ENCODE measurements at places on chromosomes 6 and 20.

- DNase-seq = no peak
Measured at GRCh38 chr20:62670156-62670555, 27.9 kb downstream of the SLCO4A1 start.

- DNase-seq = no peak
Measured at GRCh38 chr6:40674170-40674569, 87.0 kb upstream of the LRFN2 start.

DNA sequence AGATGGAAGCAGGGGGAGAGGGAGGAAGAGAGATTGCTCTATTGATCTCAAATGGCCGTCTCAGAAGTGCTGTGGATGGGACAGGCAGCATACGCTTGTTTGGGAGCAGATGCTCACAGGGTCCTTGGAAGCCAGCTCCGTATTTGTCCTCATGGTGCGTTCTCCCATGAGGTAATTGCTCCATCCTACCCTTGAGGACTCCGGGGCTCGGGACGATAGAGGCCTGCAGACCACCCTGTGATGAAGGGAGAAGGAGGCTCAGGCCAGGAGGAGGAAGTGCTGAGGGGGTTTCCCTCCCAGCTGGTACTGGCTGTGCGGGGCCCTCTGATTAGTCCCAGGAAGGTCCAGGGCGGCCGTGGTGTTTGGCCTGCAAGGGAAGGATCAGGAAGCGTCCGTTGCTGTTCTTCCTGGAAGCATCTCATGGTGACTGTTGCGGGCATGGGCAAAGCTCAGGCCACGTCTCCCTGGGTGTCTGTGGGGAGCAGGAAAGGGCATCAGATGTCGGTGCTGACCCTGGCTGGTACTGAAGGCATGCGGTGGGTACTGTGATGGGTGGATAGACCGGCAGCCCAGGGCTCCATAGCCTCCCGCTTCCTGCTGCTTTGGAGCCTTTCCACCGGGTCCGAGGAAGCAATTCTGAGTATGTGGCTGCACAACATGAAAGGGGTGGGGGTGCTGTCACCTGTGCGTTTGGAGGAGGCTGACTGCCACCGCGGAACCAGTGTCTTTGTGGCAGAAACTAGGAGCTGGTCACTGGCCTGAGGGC is 158.3 kb downstream of the SYCP2 start:
- no peak for DNase-seq

- DNase-seq = no peak
Measured at GRCh38 chr6:4030669-4031068, 48.3 kb downstream of the FAM217A start.

DNA sequence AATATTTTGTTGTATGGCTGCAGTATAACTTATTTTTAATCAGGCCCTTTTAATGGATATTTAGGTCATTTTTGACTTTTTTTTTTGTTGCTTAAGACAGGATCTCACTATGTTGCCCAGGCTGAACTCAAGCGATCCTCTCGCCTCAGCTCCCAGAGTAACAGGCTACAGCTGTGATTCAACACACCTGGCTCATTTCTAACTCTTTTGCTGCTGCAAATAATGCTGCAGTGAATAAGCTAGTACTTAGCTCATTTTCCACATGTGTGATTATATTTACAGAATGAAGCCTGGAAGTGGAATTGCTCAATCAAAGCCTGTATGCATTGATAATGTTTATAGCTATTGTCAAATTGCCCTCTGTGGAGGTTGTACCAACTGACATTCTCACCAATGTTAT is 1.1 kb downstream of the GTSF1L start:
- no peak for DNase-seq

DNA sequence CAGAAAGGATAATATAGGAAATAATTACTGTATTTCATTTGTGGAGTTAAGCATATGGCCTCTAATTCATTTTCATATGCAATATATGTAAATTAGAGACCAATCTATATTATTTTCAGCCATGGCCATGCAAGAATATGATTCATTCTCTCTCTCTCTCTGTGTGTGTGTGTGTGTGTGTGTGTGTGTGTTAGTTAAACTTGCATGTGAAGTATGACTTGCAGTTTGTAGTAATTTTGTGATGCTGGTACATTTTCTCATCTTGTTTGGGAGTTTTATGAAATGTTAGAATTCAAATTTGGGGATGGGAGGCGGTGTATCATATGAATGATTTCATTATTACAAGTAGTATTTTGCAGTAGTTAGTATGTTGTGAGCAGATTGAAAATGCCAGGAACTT is 74.8 kb downstream of the JARID2 start:
- DNase-seq = no peak

DNA sequence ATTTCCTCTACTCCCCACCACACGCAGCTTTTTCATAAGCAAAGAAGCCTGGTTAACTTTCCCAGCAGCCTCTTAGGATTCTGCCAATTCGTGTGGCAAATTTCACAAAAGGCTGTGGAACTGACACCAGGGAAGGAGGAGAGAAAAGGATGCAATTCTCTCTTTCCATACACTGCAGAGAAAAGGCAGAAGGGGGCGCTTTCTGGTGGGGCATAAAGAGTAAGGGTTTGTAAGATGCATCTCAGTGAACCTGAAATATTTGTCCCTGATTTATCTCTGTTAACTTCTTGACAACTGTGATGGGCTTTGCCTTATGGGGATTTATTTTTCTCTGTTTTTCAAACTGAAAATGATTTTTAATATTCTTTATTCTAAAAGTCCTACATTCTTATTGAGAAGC is 45.5 kb upstream of the GLP1R start:
- DNase-seq = no peak

GRCh38 chr6:29576056-29576455 is 8.9 kb upstream of the OR2H2 start:
- DNase-seq = no peak

DNA sequence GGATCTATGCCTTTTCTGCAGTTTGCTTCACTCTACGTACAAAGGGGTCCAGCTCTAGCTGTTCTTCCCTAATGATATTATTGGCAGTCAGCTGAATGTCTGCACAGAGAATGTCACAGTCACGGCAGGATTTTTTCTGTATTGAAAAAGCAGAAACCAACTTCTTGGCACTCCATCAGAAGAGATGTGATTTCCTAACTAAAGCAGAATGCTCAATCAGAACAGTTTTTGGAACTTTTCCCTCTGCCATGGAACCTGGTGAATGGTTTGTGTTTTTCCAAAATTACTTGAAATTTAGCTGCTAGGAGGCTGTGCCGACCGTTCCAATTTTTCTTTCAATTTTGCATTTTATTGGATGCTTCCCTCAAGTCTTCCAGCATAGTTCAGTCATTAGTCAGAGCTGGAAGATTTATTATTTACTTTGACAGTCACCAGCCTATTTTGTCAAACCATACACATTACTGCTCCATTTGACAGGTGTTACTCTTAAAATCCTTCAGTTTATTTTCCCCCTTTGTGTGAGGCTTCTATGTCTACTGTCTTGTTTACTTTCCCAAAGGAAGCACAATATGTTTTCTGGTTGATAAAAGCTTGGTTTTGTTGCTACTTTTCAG is 259.6 kb upstream of the EPHA7 start:
- no peak for DNase-seq

GRCh38 chr6:134394208-134394607 is 76.3 kb upstream of the SGK1 start:
- DNase-seq = no peak

DNA sequence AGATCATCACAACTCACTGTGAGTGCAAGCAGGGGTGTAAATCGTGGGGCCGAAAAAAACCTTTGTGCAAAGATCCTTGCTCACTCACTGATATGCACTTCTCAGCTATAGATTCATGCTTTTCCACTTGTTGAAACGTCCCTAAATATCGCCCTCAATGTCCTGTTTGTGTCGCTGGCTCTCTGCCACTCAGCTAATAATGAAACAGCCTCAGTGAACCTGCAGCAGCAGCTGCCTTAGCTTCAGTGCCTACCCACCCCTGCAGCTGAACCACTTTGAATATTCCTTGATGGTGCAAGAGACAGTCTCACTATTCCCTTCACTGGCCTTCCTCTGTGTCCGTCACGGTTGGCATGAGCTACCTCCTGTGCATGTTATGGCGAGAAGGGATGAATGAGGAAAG is 128.9 kb upstream of the NAA20 start:
- no peak for DNase-seq

DNA sequence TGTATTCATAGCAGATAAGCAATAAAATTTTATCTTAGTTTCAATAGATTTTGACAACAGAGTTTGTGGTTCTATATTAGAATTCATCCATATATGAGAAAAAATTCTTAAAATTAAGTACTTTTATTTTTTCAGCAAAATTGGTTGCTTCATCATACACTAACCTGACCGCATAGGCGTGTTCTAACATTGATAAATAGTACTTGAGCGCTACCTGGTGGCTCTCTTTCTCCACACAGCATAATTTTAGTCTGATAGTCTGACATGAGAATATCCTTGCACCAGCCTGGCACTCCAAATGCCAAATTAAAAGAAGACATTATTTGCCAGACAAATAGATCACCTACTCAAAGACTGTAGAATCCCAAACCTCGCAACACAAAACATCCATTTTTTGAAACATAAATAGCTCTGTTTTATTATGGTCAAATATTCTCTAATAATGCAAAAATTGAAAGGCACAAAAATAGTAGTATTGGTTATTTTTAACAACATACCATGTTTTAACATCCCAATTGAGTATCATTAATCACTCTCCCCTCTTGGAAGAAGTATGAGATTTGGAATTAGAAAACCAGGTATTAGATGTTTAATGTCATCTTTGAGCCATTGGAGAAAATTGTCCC is 33.0 kb upstream of the FILIP1 start:
- peak; percentile 38 for DNase-seq

- DNase-seq = no peak
Measured at GRCh38 chr20:63741676-63742380, 2.3 kb downstream of the SLC2A4RG start.

GRCh38 chr6:134740027-134740373 is 209.9 kb downstream of the ALDH8A1 start:
- no peak for DNase-seq

GRCh38 chr20:47350181-47350550 is 6.3 kb downstream of the ZMYND8 start:
- no peak for DNase-seq

GRCh38 chr6:73308712-73309534 is 45.2 kb downstream of the DPPA5 start:
- DNase-seq = no peak

GRCh38 chr20:34222208-34222607 is 19.0 kb upstream of the ASIP start:
- DNase-seq = no peak

DNA sequence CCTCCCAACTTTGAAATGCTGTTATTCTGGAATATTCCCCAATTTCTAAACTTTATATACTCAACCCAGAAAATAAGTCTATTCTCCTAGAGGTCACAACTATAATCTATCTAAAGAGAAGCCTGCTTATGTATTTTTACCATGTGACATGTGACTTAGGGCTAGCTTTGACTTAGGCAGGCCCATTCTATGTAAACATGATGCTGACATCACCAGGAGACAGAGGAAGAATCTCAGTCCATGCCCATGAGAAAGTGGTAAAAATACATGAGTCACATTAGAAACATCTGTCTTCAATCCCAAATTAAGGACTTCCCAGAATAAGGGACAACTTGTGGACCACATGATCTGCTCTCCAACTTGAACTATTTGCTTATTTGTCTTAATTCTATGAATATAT is 113.6 kb upstream of the ID4 start:
- no peak for DNase-seq
